ENCODE measurements at places on chromosomes 13 and 19. TPM values are rescaled to one million over a fixed set of nuclear protein-coding genes. Genes with fewer than 3 reads are reported as not detected.

Gene TNFAIP8L1
- 5.5 TPM for total RNA-seq

Gene ZNF730
- 0.33 TPM for total RNA-seq

Gene ZNF304
- total RNA-seq: 7.1 TPM

Gene PCP2
- not detected for total RNA-seq

Gene NRTN
- total RNA-seq: 28.7 TPM

Gene PLA2G4C
- total RNA-seq: 12.4 TPM

Gene OPA3
- total RNA-seq: 9.6 TPM

Gene LILRA6
- 2.5 TPM for total RNA-seq

Gene ZNF442
- total RNA-seq: 3.4 TPM

Gene CGB8
- total RNA-seq: not detected

Gene MBD3
- total RNA-seq: 152 TPM

Gene SIGLEC10
- 1.4 TPM for total RNA-seq

Gene ZNF414
- 12.6 TPM for total RNA-seq

Gene FBXO17
- 24.9 TPM for total RNA-seq

Gene ABHD17A
- total RNA-seq: 94.4 TPM

Gene DCT
- 0.78 TPM for total RNA-seq

Gene KLK5
- not detected for total RNA-seq

Gene FPR1
- 38.9 TPM for total RNA-seq

Gene ZNF729
- not detected for total RNA-seq

Gene MPND
- total RNA-seq: 5.3 TPM

Gene KLC3
- not detected for total RNA-seq

Gene HDGFL2
- total RNA-seq: 72.3 TPM

Gene CABP5
- not detected for total RNA-seq

Gene MBD3L3
- not detected for total RNA-seq

Gene CLEC4M
- total RNA-seq: not detected

Gene FGF21
- not detected for total RNA-seq

Gene HSPB6
- total RNA-seq: 146 TPM

Gene FCAR
- 6.3 TPM for total RNA-seq

Gene ELANE
- total RNA-seq: 1.5 TPM

Gene SYNGR4
- not detected for total RNA-seq

Gene PINLYP
- total RNA-seq: 3.3 TPM

Gene LGI4
- 32.0 TPM for total RNA-seq

All from esophagus muscularis mucosa (tissue), 4 donors.